ENCODE measurements at places on chromosomes 7 and 10. TPM values are rescaled to one million over a fixed set of nuclear protein-coding genes. Genes with fewer than 3 reads are reported as not detected.

MAPK8 gene
- total RNA-seq = 34.5 TPM

PLXDC2 gene
- total RNA-seq = 1.8 TPM

DNA sequence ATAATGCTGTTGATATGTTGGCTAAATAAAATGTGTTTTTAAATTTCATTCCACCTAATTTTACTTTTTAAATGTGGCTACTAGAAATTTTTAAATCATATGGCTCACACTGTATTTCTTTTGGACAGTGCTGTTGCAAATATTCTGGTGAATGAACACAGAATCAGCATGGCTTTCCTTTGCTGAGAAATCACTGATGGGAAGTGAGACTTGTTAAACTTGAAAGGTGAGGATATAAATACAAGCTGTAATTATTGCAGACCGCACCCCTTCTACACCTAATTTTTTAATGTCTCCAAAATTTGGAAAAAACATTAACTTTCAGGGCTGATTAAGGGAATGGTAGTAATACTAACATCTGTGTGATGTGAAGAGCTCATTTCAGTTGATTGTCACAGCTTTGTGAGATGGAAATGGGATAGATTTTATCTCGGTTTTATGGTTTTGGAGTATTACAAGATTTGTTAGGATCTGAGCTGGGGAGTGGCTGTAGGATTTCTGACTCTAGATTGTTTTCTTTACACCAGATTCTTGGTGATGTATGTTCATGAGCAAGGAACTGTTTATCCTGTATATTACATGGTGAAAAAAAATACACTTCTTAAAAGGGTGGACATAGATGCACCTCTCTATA, 1.3 kb downstream of the MIOS start:
- DNase-seq = no peak
- peak overlapping the region; percentile 91 for H3K27ac ChIP-seq
- H3K36me3 ChIP-seq = peaks cover 4% of the 10 kb centered on the region
- H3K27me3 ChIP-seq = no peaks in the 10 kb centered on the region
- peaks cover 39% of the 10 kb centered on the region for H3K4me1 ChIP-seq

- H3K27ac ChIP-seq = peak overlapping the region; percentile 41
- H3K4me3 ChIP-seq = peak overlapping the region; percentile 59
- H3K27me3 ChIP-seq = no peaks in the 10 kb centered on the region
- peak; percentile 36 for DNase-seq
- peaks cover 24% of the 10 kb centered on the region for H3K4me1 ChIP-seq
Observed at GRCh38 chr10:79444199-79445119, 965 bp downstream of the ZCCHC24 start.

- no peak overlapping the region for H3K4me3 ChIP-seq
- DNase-seq = no peak
- H3K27ac ChIP-seq = no peak overlapping the region
- H3K36me3 ChIP-seq = no peaks in the 10 kb centered on the region
Observed at GRCh38 chr10:19184891-19185290, 136.3 kb downstream of the MALRD1 start.
